ENCODE measurements at places on chromosomes 16 and 17.

DNA sequence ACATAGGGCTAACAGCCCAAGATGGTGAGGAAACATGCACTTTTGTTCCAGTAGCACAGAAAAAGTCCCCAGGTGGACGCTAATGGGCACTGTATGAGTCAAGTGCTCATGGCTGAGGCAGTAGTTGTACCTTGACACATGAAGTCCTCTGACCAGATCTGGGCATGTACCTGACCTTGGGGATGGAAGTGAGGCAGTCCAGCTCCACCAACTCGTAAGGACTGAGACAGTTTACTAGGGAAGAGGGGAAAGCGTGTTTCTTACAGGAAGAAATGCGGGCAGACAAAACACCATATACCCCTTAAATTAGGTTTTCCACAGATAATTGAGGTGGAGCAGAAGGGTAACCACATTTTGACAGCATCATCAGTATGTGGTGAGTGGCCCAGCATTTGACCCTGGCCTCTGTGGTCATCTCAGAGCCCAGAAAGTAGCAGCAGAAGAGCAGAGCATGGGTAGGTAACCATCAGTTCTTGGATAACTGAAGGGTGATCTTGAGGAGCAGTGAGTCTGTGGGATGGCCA is 32.4 kb upstream of the METTL9 start:
- DNase-seq, result no peak

DNA sequence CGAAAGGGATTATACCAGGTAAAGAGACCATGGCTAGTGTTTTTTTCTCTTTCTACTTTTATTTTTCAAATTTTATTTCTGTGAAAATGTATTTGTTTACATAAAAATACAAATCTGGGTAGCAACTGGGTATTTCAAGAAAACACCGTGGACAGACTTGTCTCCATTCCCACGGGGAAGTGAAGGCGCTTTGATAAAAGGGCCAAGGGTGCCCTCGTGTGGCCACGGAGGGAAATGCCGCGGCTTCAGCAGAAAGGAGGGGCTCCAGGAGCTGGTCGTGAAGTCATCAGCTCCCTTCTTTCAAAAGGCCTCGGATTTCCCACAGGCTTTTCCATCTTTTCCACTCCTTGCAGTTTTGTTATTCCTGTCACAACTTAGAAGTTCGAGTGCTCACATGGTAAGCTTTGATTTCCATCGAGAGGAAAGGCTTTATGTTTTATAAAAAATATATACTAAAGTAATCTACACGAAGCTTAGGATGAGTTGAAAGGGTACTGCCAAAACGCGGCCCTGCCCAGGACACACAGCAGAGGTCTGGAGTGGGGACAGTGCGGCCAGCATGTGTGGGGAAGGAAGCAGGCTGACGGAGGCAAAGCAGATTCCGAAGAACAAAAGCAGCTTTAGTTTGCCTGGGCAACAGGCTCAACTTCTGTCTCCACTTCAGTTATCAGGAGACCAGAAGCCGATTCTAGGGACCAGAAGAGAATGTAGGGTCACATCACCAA is 15.3 kb upstream of the MNT start:
- peak; percentile 54 for DNase-seq

- DNase-seq, result no peak
Observed at GRCh38 chr17:64992325-64992802, 64.2 kb downstream of the GNA13 start.

DNA sequence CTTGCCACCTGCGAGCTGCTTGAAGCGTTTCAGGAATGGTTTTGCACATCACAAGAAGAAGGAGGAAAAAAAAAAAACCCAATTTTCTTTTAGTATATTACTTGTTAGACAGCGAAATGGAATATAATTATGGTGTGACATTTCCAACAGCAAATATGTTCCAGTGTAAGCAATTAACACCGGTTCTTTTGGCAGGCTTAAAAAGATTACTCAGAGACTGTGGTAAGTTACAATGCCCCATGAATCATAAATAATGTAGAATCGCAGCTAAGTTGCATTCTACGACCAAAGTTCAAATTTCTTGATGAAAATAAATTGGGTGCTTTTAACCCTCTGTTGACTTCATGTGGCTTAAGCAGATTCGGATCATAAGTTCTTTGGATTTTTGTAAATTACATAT is 245.2 kb downstream of the XYLT1 start:
- no peak for DNase-seq

- DNase-seq, result no peak
Observed at GRCh38 chr17:78401246-78401645, 22.8 kb downstream of the PGS1 start.

DNA sequence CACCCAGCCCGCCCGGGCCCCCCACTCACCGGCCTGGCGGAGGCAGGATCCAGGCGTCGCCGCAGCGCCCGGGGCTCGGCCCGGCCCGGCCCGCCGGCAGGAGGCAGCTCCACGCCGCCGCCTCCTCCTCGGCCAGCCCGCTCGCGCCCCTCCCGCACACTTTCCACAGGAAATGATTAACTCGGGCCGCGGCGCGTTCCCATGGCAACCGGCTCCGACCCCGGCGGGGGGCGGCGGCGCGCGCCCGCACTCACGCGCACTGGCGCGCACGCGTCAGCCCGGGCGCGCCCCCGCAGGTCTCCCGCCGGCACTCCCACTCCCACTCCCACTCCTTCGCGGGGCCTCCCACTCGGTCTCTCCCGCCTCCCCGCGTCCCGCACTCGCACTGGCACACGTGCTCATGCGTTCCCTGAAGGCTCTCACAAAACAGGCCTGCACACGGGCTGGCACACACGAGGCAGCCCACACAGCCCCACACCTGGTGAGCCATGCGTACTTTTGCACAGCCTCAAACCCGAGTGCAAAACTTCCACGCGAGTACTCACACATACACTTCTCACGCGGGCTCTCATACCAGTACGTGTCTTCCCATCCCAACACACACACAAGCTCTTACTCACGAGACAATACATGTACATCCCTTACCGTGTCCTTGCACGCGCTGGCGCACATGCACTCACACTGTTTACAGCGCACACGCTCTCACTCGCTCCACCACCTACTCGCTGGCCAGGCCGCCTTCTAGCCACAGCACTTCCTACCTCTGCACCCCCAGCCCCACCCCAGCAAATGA is at the start of gene KIFC3:
KIFC3 (minus strand) TSS at position 151 of the 793 bp plus-strand sequence. CDS start 4,248 bp downstream, outside the sequence.
- peak; percentile 19 for DNase-seq

DNA sequence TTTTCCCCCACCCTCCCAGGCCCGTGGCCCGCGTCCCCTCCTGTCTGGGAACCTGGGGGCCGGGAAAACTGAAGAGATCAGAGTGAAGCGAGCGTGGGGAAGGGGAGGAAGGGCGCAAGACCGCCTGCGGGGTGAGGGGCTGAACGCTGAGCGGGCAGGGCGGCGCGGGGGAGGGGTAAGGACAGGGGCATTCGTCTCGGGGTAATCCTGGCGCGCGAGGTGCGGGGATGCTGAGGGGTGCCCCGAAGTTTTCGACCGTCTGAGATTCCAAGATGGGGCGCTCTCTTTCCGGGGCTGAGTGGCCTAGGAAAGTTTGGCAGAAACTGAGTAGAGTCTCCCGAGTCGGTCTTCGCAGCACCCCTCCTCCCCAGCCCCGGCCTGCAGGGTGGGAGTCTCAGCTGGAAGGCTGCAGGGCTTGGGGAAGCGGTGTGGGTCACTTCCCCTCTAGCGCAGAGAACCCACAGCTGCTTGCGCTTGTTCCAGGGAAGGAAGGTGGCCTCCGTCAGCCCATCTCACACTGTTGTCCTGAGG is 555 bp downstream of the TTYH2 start:
- no peak for DNase-seq

All from NCI-H1105 treated with DMSO at 0.1 percent for 48 hours (cell line).